CD4-positive, alpha-beta T cell (primary cell): ENCODE measurements at places on chromosomes 2 and 18.

GRCh38 chr18:2303517-2304238 lies 267.6 kb downstream of the METTL4 start:
- DNase-seq, result no peak

DNA sequence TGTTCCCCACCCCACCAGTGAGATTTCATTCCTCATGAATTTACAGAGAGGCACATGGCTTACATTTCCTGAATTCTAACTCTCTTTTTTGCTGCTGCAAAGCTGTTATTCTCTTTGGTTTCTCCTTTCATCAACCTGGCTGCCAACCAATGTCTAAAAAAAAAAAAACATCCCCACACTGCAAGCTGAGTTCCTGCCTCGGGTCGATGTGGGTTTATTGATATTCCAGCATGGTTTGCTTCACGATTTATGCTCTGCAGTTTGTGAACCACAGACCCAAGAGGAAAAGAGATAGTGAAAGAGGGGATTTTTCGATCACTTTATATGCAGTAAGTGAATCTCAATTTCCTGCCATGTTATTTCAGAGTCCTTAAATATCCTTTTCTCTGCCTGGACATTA lies 363.6 kb downstream of the LPIN1 start:
- DNase-seq, result peak; percentile 39

- no peak for DNase-seq
These were observed 12.8 kb upstream of the CIB4 start for GRCh38 chr2:26654061-26654340.

DNA sequence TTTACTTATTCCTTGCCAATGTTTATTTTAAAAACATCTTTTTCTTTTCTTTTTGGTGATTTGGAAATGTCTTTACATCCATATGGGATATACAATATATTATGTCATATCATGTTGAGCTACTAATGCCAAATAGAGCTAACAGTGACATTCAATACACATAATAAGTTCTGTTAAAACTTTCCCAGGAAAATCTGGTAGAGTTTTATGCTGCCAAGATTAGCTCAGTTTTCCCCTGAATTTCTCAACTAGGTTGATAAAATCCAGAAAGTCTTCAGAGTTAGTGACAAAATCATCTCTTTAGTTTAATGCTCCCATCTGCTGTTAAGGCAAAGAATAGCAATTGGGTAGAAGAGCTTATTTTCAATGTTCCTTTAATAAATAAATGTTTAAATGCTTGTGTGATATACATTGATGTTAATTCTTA lies 9.9 kb downstream of the COL3A1 start:
- no peak for DNase-seq

DNA sequence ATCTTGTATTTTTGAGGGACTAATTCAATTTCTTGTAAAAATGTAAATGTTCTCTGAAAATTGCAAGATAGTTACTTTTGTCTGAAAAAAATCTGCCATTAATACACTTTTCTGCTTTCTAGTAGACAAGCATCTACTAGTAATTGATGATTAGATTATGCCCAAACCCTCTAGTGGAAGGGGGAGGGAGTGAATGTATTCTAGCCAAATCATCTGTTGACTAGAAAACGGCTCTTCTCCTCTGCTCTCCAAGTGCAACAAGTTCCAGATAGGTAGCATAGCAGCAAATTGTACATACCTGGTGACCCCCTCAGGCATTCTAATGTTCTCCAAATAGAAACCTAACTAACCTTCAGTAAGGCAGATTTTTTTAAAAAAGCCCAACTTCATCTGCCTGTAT lies 58.6 kb downstream of the RELCH start:
- no peak for DNase-seq

- DNase-seq, result no peak
These were observed 7.2 kb upstream of the USP34 start for GRCh38 chr2:61478086-61478485.
